ENCODE measurements at places on chromosomes 4 and X. TPM values are rescaled to one million over a fixed set of nuclear protein-coding genes. Genes with fewer than 3 reads are reported as not detected.

GRCh38 chr4:7427831-7428260 is 6.9 kb downstream of the PSAPL1 start:
- no peak for DNase-seq
- no peaks in the 10 kb centered on the region for H3K36me3 ChIP-seq
- H3K27me3 ChIP-seq, result no peaks in the 10 kb centered on the region
- no peak overlapping the region for H3K4me3 ChIP-seq

GRCh38 chr4:53781629-53782457 is 190.6 kb upstream of the LNX1 start:
- H3K4me1 ChIP-seq, result no peaks in the 10 kb centered on the region
- H3K27me3 ChIP-seq, result peaks cover 1% of the 10 kb centered on the region
- no peak overlapping the region for H3K4me3 ChIP-seq
- H3K27ac ChIP-seq, result no peak overlapping the region
- H3K36me3 ChIP-seq, result no peaks in the 10 kb centered on the region

- no peak overlapping the region for H3K27ac ChIP-seq
- no peak overlapping the region for H3K4me3 ChIP-seq
- H3K27me3 ChIP-seq, result no peaks in the 10 kb centered on the region
- no peaks in the 10 kb centered on the region for H3K36me3 ChIP-seq
- no peaks in the 10 kb centered on the region for H3K4me1 ChIP-seq
Measured at GRCh38 chrX:17441965-17442364, 67.0 kb downstream of the NHS start.

GRCh38 chrX:120761810-120762209 is 113.9 kb downstream of the CT47B1 start:
- H3K36me3 ChIP-seq, result no peaks in the 10 kb centered on the region
- H3K27ac ChIP-seq, result no peak overlapping the region
- no peak for DNase-seq
- no peaks in the 10 kb centered on the region for H3K4me1 ChIP-seq
- H3K4me3 ChIP-seq, result no peak overlapping the region

- H3K27ac ChIP-seq, result no peak overlapping the region
- H3K36me3 ChIP-seq, result no peaks in the 10 kb centered on the region
- peaks cover 1% of the 10 kb centered on the region for H3K4me1 ChIP-seq
- no peak overlapping the region for H3K4me3 ChIP-seq
Measured at GRCh38 chr4:14908635-14909034, 93.6 kb upstream of the CPEB2 start.

DNA sequence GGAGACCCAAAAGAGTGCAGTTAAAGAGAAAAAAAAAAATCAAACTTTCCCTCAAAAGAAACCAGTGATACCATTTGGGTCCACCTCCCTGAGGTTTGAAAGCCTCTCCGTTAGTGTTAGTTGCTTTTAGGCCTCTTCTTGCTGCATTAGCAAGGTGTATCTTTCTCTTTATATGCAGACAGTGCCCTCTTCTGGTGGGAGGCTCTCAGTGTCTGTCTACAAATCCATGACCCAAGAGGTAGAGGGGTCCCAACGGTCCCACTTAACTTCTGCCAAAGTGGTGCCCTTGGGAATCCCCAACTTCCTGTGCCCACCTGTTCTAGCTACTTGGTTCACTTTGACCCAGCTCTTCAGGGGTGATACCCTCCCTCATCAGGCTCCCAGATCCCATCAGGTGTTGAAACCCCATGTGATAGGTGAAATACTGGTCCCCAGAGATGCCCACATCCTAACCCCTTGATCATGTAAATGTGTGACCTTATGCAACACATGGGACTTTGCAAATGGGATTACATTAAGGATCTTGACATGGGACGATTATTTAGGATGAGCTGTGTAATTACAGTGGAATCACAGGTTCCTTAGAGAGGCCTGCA is 63.7 kb upstream of the CD99 start:
- H3K27ac ChIP-seq, result peak overlapping the region; percentile 45
- no peaks in the 10 kb centered on the region for H3K27me3 ChIP-seq
- peak; percentile 63 for DNase-seq
- no peak overlapping the region for H3K4me3 ChIP-seq
- peaks cover 94% of the 10 kb centered on the region for H3K36me3 ChIP-seq
- H3K4me1 ChIP-seq, result peaks cover 52% of the 10 kb centered on the region

GRCh38 chrX:24276015-24276414 is 37.9 kb downstream of the SUPT20HL2 start:
- H3K4me1 ChIP-seq, result no peaks in the 10 kb centered on the region
- no peak for DNase-seq
- H3K36me3 ChIP-seq, result no peaks in the 10 kb centered on the region
- H3K27me3 ChIP-seq, result peaks cover 13% of the 10 kb centered on the region
- H3K4me3 ChIP-seq, result no peak overlapping the region
- no peak overlapping the region for H3K27ac ChIP-seq

DNA sequence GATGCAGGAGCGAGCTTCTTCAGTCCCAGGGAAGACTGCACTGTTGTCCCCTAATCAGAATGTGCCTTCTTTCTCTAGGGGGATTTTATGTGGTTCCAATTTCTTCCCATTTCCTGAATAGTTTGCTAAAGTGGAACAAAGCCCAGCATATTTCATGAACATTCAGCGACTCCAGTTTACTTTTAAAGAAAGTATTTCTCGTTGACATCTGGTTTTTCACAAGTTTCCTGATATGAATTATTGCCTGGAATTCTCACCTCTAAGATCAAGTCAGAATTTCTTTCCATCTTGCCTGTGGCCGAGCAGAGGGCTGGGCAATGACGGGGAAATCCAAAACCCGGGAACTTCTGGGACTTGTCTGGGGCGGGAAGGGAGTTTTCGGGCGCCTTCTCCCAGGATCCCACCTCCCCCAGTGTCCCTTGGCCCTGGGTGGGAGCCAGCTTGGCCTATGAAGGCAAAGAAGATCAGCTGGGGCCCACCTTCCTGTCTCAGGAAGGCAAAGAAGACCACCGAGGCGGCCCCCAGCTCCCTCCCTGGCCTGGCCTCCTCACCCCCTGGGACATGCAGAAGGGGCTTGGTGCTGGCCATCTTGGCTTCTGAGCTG is 15.4 kb downstream of the SORCS2 start:
- H3K4me3 ChIP-seq, result no peak overlapping the region
- peaks cover 3% of the 10 kb centered on the region for H3K27me3 ChIP-seq
- no peak overlapping the region for H3K27ac ChIP-seq
- H3K36me3 ChIP-seq, result no peaks in the 10 kb centered on the region

DNA sequence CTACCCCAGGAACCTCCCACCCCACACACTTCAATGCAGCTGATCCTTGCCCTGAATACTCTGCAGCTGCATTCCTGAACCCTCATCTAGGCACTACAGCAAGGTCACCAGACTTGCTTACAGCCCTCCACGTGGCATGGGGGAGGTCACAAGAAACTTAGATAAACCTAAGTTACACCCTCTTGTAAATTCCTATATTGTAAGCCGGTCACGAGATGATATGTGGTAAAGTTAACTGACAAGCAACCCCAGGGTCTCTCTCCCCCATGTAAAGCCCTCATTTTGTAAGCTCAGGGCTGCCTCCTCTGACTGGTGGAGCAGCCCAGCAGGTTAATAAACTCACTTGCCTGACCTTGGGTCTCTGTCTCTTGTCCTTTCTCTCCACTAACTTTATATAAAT is 570.7 kb downstream of the PCDH7 start:
- H3K4me1 ChIP-seq, result no peaks in the 10 kb centered on the region
- no peak overlapping the region for H3K27ac ChIP-seq
- H3K36me3 ChIP-seq, result no peaks in the 10 kb centered on the region
- DNase-seq, result no peak

DNA sequence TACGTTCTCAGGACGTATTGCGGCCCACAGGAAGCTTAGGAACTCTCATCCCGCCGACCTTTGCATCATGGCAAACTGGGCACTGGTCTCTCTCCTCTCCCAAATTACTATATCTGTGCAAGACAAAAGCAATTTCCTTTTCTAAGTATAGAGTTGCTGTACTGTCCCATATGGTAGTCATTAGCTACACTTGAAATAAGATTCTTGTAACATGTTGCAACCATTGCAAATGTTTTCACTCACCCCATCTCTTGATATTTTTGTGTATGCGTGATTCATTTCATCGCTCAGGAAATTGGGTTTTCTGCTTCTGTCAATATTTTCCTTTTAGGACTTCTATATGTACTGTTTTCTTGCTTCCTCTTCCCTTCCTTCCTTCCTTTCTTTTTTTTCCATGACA is 15.7 kb downstream of the ARMCX6 start:
- no peaks in the 10 kb centered on the region for H3K36me3 ChIP-seq
- H3K4me1 ChIP-seq, result no peaks in the 10 kb centered on the region
- DNase-seq, result no peak

GPR82 gene
- not detected for total RNA-seq

All from activated CD4-positive, alpha-beta memory T cell treated with anti-CD3 and anti-CD28 coated beads, Interleukin-2, amount 10 ng/mL, durations not matched to agents 7 days and 5 days (primary cell).